Panc1 (cell line): ENCODE measurements at places on chromosomes 2 and 18.

- DNase-seq, result no peak
These were observed 54.4 kb downstream of the RPL37A start for GRCh38 chr2:216553093-216553478.

DNA sequence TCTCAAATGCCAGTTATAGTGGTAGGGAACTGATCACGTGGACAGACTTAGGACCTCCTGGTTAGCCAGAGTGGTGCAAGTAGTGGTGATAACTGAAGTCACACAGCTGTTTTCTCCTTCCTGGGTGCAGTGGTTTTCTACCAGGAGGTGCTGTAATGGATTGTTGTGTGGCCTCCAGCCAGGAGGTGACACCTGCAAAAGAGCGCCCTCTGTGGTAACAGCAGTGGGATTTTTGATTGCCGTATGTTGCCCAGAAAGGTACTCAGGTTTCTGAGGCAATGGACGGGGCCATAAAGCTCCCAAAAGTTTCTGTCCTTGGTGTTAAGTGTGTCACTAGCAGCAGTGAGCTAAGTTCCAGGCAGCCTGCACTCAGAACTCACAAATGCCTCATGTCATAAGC, 1358.1 kb upstream of the DDX18 start:
- no peak for DNase-seq

GRCh38 chr2:240505910-240506309, 51.9 kb downstream of the ANKMY1 start:
- DNase-seq, result no peak

- DNase-seq, result no peak
These were observed 63.4 kb upstream of the PLA2R1 start for GRCh38 chr2:160125828-160126227.

DNA sequence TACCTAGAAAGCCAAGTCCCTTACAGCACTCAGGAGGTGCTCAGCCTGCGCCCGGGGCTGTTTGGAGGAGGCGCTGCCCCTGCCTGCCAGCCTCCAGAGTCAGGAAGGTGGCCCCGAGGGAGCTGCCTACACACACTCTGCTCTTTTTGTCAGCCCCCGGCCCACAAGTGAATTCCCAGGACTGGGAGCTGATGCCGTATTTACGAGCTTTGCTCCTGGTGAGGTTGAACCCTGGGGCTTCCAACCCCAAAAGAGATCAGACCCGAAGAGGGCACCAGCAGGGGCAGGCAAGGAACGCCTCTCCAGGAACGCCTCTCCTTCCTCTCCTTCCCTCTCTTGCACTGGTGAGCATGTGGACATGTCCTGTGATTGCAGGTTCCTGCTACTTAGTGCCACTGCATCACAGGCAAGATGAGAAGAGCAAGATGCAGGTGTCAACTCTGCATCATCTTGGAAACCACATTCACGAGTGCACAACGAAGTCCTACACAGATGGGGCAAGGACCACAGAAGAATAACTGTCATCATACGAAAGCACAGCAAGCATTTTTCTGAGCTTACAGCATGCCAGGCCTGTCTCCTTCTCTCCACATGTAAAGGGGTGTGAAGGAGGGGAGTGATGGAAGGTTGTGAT, 126.7 kb downstream of the NDUFA10 start:
- DNase-seq, result no peak

DNA sequence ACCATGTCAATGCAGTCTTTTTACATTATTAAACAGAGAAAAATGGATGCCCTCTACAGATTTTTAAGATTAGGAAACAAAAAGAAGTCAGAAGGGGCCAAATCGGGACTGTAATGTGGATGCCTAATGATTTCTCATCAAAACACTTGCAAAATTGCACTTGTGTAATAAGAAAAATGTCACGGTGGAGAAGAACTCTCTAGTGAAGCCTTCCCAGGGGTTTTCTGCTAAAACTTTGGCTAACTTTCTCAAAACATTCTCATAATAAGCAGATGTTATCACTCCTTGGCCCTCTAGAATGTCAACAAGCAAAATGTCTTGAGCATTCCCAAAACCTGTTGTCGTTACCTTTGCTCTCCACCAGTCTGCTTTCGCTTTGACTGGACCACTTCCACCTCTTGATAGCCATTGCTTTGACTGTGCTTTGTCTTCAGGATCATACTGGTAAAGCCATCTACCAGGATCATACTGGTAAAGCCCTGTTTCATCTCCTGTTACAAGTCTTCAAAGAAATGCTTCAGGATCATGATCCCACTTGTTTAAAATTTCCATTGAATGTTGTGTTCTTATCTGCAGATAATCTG, 226.8 kb downstream of the TNS1 start:
- no peak for DNase-seq

DNA sequence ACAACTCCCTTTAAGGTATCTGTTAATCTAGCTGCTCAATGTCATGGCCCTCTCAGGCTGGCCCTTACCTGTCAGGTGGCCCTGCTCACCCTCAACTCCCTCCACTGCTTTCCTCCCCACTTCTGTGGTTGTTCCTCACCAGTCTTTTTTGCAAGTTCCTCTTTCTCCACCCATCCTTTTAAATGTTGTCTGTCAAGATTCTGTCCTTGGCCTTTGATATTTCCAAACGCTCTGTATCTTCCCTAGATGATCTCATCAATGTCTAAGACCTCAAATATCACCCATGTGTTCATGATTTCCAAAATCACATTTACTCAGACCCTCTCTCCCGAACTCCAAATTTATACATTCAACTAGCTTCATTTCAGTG, 3.5 kb downstream of the PTPN2 start:
- no peak for DNase-seq

DNA sequence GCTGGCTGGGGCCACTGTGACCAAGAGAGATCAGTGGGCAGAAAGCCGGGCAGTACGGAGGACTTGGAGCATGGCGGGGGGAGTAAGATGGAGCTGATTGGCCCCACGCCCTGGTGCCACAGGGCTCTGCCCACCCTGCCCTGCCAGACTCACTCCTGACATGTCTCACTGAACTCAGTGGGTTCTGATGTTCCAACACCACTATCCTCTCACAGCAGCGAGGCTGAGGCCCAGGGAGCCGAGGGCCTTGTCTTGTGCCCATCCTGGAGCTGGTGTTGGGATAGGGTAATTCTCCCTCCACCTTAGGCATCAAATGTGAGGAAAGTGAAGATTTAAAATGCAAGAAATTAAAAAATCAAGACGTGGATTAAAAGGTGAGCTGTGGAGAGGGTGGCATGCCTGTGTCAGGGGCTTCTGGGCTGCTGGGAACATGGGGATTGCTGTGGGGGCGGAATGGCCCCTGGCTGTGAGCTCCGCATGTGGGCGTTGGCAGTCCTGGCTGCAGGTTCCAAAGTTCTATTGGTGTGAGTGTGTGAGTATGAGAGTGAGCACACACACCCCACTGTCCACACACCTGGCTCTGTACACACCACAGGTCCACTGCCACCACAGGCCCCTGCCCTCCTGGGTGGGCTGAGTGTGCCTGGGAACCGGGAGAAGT, 283.5 kb upstream of the HS6ST1 start:
- no peak for DNase-seq

GRCh38 chr18:49052891-49053644, 102.3 kb upstream of the SMAD7 start:
- no peak for DNase-seq

GRCh38 chr18:644395-645004, 13.0 kb upstream of the TYMS start:
- no peak for DNase-seq

- no peak for DNase-seq
These were observed 13.9 kb downstream of the SPATS2L start for GRCh38 chr2:200320344-200320743.

DNA sequence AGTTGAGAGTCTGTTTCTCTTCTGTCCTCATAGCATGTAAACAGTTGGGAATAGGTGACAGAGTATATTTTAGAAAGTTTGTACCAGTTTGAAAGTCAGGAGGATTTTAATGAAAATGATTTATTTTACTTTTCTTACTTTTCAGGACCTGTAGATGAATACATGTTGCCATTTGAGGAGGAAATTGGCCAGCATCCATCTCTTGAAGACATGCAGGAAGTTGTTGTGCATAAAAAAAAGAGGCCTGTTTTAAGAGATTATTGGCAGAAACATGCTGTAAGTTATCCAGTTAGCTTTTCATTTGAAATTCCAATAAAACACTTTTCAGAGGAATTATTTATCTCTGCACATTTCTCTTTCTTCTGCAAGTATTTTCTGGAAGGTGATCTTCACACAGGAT, 81.1 kb downstream of the ACVR2A start:
- DNase-seq, result no peak

GRCh38 chr2:118979152-118979861, 37.3 kb downstream of the MARCO start:
- no peak for DNase-seq

- DNase-seq, result peak; percentile 65
These were observed 132.7 kb upstream of the XPO1 start for GRCh38 chr2:61670591-61671501.

GRCh38 chr2:12731701-12732280, 15.1 kb downstream of the TRIB2 start:
- no peak for DNase-seq

- no peak for DNase-seq
These were observed 65.6 kb downstream of the CYB5A start for GRCh38 chr18:74226156-74226555.

DNA sequence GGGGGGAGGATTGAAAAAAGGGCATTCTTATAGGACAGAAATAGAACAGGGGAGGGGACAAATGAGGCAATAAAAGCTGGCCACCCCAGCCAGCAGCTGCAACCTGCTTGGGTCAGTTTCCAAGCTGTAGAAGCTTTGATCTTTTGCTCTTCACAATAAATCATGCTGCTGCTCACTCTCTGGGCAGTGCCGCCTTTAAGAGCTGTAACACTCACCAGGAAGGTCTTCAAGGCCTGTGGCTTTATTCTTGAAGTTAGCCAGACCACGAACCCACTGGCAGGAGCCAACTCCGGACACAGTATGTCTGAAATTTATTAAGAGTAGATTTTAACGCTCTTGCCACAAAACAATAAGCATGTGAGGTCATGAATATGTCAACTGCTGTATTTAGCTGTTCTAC, 649.9 kb upstream of the RAB6C start:
- DNase-seq, result no peak

- DNase-seq, result no peak
These were observed 403 bp upstream of the CLUL1 start for GRCh38 chr18:596288-596881.

DNA sequence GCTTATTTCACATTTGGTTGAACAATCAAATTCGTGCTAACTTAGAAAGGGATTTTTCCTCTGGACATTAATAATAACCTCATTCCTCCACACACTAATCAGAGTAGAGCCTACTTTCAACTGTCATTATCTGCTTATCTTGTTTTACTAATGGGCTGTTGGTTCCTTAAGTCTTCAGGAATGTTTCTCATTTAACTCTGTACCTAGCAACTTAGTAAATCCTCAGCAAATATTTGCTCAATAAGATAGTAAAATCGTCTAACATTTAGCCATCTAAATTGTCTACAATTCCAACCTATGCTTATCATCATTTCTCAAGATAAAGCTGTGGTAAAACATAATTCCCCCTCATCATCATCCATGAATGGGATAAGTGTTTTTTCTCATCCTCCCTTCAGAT, 98.1 kb downstream of the CDH2 start:
- DNase-seq, result no peak

DNA sequence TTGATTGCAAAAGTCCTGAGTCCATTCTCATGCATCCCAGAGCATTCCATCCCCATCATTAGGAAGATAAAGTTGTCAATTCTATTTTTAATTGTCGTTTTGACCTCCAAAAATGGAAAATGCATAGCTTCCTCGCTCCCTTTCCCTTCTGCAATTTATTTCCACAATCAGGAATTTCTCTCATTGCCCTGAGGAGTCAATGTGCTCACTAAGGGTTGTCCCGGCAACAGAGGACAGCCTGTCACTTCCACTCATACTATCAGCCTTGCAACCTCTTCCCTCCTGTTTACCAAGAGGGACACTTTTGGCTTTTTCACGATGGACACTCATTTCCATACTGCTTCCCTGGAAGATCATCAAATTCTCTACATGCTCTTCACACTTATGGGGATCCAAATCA, 164.8 kb downstream of the MYO5B start:
- no peak for DNase-seq

DNA sequence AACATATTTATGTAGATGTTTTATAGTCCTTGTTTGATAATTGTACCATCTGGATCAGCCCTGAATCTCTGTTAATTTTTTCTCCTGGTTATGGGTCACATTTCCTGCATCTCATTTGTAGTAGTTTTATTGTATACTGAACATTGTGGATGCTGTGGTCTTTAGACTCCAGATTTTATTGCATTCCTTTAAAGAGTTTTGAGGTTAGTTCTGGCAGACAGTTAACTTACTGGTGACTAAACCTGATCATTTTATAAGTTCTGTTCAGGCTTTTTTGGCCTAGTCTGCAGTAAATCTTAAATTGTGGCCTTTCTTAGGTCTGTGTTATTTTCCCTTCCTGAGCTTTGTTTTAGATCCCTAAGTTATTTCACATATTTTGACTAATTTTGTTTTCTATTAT, 84.3 kb downstream of the FANCL start:
- DNase-seq, result no peak

DNA sequence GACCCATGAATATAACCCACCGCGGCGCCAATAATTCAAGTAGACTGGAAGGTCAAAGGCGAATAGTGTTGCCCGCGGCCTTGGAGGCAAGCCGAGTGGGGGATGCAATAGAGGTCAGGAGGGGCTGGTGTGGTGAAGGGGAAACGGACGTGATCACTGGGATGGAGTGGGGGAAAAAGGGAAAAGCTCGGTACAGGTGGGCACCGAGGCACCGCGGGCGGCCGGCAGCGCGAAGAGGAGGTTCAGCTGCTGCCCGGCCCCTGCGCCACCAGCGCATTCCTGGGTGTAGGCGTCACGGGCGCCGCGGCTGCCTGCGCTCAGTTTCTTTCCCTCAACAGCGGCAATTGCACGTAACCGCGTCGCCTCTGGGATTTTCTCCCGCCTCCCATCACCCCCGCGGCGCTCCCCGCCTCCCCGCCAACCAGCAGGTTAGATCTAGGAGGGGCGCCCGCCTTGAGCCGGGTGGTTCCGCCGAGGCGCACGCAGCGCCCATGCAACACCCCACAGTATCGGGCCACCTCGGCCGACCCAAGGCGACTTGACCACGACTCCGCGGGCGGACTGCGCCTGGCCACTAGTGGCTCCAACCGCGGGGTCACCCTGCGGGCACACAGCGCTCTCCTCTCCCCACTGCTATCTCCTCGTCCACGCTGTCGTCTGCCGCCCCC, 1.5 kb downstream of the RND3 start:
- DNase-seq, result no peak

DNA sequence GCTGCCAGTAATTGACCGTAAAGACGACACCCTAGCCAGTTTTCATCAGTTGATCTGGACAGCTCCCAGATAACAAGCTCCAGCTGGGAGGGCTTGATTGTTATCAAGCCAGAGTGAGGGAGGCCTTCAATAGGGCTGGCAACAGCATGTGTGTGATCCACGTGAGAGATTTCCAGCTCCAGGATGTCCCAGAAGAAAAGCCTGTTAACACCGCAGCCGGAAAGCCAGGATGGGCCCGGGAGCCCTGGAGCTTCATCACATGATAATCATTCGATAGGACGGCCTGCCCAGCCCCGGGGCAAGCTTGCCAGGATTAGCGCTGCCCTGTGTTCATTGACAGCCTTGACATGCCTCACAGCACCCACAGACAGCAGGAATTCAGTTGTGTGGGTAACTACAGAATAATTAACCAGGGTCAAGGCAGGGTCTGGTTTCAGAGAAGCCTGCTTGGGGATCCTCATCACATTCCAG, 182.5 kb downstream of the C1D start:
- no peak for DNase-seq
